ENCODE measurements at places on chromosomes 2 and 18.

DNA sequence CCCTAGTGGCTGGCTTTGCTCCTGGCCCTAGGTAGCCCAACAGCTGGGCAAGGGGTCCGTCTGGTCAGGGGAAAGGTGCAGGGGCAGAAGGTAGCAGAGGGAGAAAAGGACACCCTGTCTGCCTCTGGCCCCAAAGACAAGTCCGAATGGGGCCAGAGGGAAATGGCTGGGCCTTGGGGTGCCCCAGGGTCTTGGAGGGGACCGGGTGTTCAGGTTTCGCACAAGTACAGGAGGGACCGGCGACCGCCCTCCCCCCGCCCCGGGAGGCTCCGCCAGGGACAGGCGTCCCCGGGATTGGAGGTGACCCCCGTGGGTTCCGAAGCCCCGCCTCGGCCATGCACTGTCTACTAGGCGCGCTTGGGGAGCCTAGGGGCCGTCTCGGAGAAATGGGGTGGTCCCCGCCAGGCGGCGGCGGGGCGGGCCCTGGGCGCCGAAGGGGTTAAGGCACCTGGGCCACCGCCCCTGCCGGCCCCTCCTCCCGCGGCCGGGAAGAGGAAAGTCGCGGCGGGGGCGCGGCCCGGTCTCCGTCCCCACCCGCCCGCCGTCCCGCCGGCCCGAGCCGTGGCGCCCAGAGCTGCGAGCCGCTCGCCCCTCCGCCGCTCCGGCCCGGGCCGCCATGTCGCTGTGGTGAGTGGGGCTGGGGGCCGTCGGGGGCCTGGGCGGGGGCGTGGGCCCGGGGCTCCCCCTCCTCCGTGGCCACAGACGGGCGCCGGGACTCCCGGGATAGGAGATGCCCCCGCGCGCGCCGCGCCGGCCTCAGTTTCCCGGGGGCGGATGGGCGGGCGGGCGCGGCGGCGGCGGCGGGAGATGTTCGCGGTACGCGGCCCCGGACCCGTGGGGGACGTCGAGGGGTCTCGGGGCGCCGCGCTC lies at the start of gene B3GNT7:
B3GNT7 (plus strand) TSS at position 523 of the 870 bp plus-strand sequence; CDS start at position 617, 94 bp downstream.
- no peak for DNase-seq

DNA sequence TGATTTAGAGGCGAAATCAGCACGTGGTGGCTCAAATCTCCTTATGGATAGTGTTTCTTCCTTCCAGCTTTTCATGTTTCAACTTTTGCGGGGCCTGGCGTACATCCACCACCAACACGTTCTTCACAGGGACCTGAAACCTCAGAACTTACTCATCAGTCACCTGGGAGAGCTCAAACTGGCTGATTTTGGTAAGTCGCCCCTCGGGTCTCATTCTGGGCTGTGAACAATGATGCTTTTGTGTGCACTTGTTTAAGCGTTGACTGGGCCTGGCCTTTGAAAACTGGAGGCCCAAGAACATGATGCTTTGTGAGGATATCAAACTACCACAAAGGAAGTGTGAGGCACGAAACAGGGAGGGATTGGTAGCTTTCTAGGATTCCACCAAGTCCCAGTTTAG lies 27.4 kb downstream of the CDK15 start:
- no peak for DNase-seq

- no peak for DNase-seq
Measured at GRCh38 chr18:22503803-22504202, 86.1 kb upstream of the CTAGE1 start.

DNA sequence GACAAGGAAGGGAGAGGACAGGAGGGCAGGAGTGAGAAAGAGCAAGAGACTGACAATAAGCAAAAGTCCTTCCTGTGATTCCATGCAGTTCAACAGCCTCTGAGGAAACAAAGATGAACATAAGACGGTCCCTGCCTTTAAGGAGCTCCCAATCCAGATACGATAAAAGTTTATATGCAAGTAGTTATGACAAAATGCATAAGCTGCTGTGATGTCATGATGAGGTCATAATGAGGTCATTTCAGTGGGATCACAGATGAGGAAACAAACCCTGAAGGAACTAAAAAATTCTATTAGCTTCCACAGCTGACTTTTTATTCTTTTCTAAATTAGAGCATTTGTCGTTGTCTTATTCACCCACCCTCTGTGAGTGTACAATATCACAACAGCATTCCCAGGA lies 458.5 kb upstream of the ACVR2A start:
- DNase-seq: no peak

GRCh38 chr2:132478461-132479105 lies 62.0 kb downstream of the GPR39 start:
- no peak for DNase-seq

DNA sequence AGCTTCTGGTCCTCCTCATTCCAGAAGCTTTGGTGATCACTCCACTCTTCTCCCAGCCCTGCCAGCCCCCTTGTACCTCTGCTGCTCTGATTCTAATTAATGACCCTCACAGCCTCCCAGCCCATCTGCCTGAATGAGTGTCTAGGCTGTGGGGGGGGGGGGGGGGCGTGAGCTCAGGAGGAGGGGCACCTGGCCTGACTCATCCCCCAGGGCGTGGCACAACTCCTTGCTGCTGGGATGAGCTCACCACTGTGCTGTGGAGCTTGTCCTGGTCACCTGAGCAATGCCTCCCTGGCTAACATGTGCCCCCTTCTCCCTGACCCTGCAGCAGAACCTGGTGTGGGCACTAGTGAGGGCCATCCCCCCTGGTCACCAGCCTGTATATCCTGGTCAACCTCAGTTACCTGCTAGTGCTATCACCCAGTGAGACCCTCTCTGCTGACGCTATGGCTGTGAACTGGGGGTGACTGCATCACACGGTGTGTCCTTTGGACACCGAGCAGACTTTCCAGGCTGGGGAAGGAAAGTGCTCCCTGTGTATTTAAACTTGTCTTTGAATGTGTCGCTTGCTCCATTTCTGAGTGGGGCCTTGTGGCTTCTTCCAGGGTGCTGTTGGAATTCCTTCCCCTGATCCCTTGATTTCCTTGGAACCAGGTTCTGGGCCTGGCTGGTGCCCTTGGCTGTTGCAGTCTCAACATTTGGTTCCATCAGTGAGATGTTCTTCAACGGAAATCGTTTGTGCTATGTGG lies 41.5 kb upstream of the PUM2 start:
- DNase-seq: no peak

DNA sequence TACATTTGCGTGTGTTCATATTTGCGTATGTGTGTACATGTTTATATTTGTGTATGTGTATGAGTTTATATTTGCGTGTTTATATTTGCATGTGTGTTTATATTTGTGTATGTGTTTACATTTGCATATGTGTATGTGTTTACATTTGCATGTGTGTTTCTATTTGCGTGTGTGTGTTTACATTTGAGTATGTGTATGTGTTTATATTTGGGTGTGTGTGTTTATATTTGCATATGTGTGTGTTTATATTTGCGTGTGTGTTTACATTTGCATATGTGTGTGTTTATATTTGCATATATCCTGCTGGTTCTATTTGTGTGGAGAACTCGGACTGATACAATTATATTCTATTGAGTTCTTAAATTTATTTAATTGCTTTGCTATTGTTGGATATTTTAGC lies 115.2 kb upstream of the CTDP1 start:
- DNase-seq: no peak

DNA sequence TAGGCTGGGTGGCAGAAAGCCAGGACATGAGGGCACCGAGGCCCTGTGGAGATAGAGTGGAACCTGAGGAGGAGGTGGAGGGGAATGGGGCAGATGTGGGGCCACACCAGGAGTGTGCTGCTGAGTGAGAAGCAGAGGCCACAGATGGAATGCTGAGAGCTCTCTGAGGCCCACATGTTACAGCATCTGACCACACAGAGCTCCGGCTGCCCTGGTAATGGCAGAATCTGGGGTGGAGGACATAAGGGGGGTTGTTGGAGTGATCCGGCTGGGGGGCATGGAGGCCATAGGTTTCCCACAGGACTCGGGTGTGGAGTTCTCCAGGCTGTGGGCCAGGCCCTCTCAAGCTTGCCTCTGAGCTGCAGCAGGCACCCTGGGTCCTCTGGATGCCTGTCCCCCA lies 3.8 kb downstream of the MZT2B start:
- no peak for DNase-seq

- no peak for DNase-seq
Measured at GRCh38 chr2:59882822-59883221, 670.6 kb downstream of the BCL11A start.

- no peak for DNase-seq
Measured at GRCh38 chr18:34835466-34835865, 125.4 kb downstream of the DTNA start.

DNA sequence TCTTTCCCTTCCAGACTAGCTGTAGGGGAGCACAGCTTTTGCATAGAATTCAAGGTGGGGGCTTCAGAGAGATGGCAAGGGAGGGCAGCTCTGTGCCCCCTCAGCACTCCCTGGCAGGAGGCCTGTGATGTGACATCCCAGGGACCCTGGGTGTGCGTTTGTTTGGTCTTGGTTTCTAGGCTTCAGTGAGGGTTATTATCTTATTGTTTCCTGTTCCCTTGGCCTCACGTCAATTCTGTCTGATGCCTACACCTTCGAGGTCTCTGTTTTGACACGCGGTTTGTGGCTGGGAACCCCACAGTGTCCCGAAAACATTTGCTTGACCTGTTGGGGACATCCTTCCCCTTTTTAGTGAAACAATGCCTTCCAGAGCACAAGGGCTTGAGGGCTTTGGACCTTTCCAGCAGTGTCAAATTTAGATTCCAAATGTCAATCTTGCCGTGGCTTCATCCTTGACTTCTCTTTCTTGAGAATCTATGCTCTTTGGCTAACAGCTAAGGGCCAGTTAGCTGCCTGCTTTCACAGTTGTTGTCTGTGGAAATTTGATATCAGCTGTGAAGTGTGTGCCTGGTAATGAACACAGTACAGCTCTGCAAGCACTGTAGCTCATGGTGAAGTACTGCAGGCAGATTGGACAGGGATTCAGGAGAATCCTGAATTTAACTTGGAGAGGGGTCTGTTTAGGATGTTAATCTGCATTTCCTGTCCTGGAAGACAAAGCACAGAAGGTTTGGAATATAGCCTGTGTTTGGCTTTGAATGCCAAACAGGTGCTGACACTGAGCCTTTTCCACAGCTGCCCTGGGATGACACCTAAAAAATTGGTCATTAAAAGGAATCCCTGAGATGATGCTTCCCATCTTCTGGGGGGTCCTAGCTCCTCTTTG lies 108.2 kb upstream of the CXCR4 start:
- DNase-seq: no peak

DNA sequence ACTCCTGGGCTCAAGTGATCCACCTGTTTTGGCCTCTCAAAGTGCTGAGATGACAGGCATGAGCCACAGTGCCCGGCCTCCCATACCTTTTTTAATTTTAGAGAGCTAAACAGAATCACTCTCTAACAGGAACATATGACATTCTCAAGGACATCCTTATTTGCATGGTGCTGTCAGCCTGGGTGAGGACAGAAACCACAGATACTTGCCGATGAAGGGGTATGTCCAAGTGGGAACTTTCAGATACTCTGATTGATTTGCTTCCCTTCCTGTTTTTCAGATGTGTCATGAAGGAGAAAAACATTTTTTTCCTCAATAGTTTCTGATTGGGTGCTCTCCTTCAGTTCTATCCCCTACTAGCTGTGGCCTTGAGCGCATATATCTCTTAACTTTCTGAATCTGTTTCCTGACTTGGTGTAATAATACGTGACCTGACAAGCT lies 49.6 kb downstream of the MYO3B start:
- no peak for DNase-seq
